AG08395 (cell line): ENCODE measurements at places on chromosomes 1 and 21.

- no peak for DNase-seq
Measured at GRCh38 chr1:18313523-18313922, 167.2 kb upstream of the KLHDC7A start.

DNA sequence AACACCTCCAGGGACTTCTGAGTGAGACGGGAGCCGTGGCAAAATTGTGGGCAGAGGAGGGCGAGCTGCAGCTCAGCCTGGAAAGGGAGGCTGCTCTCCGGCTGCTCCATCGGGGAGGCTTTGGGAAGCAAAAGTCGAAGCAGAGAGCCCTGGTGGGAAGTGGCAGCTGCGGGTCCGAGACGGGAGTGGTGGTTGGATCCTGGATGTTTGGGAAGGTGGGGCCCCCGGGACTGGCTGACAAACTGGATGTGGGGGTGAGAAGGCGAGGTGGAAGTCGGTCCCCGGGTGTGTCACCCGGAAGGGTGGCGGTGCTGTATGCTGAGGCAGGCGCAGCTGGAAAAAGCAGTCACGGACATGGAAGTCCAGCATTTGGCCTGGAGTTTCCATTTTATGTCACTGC, 52.1 kb downstream of the KCNAB2 start:
- DNase-seq = no peak

DNA sequence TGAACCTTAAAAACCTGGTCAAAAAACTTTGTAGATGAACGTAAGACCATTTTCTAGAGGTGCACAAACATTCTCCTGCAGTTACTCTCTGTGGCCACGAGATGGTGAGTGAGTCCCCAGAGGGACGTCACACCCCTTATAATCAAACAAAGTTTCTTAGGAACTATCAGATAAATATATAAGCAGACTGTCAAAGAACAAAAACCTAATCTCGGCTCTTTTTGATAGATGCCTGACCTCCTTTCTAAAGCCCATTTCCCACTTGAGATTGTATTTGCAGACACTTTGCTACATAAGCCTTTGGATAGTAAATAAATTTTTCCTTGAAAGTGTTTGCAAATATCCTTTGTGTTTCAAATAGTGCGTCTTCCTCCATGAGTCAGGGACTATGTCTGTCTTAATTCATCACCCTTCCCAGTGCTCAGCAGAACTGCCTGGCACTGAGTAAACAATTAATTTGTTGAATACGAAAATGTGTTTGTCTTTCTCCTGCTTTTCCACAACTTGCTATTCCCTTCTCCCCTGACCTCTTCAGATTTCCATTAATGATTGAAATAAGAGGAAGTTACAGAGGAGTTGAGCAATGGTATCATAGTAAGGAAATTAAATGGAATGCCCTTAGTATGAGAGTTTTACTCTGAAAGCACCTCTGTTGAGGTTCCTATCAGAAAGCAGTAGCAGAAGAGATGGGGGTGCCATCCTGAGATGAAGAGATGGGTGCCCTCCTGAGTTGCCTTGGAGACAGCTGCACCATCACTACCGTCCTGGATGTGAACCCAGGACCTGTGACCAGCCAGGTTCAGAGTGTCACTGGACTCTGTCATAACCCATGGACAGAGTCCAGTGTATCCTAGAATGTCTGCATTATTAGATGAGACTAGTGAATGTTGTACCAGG, 57.8 kb upstream of the RAVER2 start:
- peak; percentile 72 for DNase-seq

DNA sequence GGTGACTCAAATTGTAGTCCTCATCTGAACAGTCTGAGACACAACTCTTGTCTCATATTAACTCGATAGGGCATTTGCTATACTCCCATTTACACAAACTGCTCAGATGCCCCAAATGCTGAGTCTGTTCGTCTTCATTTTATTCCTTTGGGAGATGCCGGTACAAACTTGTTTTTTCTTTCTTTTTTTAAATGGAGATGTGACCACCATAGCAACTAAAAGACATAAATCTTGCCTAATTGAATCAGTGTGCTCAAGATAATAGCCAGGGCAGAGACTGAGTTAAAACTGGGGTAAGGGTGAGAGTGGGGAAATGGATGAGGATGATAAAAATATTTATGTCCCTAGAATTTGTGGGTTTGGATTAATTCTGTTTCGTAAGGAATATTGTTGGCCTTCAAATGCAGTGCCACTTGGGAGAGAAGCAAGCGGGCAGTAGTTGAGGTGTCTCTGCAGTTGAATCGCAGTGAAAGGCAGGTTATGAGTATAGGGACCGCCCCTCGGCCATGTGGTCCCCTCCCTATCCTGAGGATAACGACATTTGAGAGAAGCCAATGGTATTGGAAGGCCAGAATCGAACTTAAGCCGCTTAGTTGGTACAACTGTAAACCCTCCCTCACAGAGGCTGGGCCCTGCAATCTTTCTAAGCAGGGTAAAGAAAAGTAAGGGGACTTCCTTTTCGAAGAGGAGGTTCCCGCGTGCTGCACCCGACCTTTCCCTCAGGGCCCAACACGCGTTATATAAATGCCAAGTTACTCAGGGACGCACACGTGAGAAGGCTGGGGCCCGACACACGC, 859 bp upstream of the LRRC8B start:
- no peak for DNase-seq

GRCh38 chr1:1943834-1944570, 24.9 kb upstream of the TMEM52 start:
- peak; percentile 65 for DNase-seq
